ENCODE measurements at places on chromosomes 7 and 10.

DNA sequence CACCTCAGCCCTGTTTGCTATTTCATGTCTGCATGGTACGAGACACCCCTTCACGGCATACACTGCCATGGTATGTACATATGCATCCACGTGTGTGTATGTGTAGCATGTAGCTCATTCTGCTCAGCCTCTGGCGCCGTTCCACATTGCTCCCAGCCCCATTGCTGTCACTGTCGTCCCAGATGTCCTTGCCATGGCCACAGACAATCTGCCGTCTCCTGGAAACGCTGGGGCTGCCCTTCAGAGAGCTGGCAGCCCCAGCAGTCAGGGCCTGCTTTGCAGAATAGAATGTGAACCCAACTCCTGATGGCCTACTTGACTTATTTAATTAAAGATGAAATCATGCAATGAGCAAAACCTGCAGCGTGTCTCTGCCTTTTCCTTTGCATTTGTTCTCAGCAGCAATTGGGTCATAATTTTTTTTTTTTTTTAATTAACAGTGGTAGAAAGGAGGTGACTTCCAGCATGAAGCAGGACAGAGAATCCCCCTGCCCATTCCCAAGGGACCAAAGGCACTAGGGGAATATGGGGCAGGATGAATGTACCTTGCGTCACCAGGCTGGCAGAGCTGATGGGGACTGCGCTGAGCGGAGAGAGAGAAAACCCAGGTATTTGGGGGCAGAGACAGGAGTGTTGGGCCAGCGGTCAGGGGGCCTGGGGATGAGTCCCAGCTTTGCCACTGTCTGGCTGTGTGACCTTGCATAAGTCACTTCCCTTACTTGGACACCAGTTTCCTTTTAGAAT, 49.2 kb downstream of the CHST3 start:
- no peak for DNase-seq

DNA sequence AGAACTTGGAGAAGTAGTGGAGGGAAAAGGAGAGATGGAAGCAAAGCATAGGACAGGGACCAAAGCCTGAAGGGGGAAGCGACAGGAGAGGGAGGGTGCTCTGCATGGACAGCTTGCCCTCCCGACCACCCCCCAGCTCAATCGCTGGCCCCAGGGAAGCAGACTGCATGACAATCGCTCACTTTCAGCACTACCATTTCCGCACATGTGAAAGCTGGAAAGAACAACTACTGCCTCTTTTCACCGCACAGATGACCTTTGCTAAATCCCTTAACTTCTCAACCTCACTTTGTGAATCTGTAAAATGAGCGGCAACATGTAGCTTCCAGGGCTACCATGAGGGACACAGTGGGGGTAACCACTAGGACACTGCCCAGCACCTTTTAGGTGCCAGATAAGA, 17.1 kb downstream of the VOPP1 start:
- DNase-seq = no peak

GRCh38 chr7:33185786-33186185, 56.4 kb downstream of the BBS9 start:
- no peak for DNase-seq

- DNase-seq = no peak
Observed at GRCh38 chr7:86094166-86094669, 549.5 kb upstream of the GRM3 start.

- no peak for DNase-seq
Observed at GRCh38 chr7:7786595-7786994, 68.2 kb upstream of the RPA3 start.

Data from stimulated activated CD4-positive, alpha-beta T cell treated with anti-CD3 and anti-CD28 coated beads, Interleukin-12 subunit alpha, Interleukin-12 subunit beta, amount 100 ng/mL, for 4 hours (primary cell).